ENCODE measurements at places on chromosomes 11 and 22. TPM values are rescaled to one million over a fixed set of nuclear protein-coding genes. Genes with fewer than 3 reads are reported as not detected.

Gene TRIOBP
- total RNA-seq, result 108 TPM

Gene FAM118B
- 22.2 TPM for total RNA-seq

GRCh38 chr11:2901196-2901796, 15.7 kb upstream of the CDKN1C start:
- no peak for DNase-seq

DNA sequence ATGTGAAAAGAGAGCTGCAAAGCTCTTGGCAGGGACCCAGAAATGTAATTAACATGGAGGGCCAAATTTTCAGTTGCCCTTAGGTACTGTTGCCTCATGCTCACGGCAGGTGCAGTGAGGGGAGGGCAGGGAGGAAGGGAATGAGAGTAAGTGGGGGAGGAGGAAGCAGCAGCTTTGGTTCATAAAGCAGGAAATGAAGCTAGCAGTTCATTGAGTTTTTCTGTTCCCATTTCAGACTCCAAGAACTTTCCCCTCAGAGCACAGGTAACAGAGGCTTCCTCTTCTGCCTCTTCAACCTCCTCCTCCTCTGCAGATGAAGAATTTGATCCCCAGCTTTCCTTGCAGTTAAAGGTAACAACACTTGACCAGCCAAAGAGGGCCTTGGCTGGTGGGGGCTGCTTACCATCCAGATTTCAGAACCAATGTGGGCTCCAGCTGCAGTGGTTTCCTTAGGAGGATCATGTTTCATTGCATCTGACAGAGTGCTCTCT, 57.9 kb upstream of the PARVA start:
- no peak for DNase-seq
